ENCODE measurements at places on chromosomes 3 and 15.

- no peak for DNase-seq
Observed at GRCh38 chr15:91122296-91122695, 22.2 kb downstream of the SV2B start.

GRCh38 chr3:179430277-179430870, 20.9 kb downstream of the GNB4 start:
- DNase-seq, result no peak

DNA sequence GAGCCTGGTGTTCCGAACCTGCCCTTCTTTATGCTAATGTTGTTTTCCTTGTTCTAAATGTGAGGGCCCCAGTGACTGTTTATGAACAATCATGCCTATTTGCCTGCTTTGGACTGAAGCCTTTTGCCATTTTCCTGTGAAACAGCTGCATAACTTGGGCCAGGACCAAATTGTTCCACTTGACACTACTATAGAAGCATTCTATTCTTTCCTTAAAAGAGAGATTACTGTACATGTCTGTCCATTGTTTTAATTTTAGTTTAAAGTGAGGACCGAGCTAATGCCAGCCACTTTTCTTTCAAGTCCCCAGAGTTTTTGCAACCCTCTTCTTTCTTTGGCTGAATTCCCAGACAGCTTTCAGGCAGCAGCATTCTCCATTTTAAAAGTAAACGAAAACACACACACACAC, 980.3 kb downstream of the CADM2 start:
- DNase-seq, result no peak

DNA sequence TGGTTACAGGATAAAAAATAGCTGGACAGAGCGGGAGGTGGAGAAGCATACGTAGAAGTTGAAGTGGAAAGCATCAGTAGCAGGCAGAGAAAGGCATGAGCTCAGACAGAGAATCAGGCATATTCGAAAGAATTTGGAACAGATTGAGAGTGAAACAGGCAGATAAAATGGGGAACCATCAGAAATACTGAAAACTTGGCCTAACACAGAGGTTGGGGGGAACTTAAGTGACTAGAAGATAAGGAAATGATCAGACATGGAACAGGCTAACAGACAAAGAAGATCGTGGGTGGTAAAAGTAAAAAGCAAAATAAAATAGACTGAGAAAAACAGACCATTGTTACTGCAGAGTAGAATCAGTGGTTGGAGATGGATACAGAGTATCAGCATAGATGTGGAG, 32.9 kb downstream of the GTF2E1 start:
- DNase-seq, result no peak

DNA sequence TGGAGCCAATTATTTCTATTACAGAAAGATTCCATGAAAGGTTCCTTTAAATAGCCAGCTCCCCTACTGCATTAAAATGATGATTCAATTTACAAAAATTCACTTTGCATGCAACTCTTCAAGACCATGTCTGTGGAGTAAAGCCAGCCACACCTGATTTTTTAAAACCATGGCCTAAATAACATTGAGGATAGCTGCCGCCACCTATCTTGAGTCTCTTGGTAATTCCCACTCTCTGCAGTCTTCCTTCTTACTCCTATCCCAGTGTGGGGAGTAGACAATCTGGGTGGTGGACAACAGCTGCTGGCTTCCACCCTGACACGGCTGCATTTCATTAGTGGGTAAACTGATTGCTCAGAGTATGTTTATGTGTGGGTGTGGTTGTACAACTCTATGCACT, 10.7 kb downstream of the LRTM1 start:
- DNase-seq, result no peak

DNA sequence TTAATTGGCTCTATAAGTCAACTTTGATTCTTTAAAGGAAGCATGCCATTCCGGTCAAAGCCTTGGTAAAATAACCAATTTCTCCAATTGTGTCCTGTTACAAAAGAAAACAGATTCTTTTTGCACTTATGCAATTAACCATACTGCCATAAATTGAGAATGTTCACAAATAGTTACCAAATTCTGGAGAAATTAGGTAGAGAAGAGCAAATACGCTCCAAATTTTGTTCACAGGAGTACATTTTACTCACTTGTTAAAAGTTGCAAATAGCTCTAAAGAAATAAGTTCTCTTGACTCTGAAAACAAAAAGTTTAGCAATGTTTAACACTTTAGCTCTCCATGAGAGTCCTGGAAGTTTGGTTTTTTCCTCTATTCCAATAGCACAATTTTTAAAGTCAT, 11.1 kb downstream of the MAGEF1 start:
- no peak for DNase-seq

GRCh38 chr15:27058939-27059338, 88.0 kb downstream of the GABRG3 start:
- no peak for DNase-seq

- no peak for DNase-seq
Observed at GRCh38 chr15:43550527-43551363, 33.3 kb downstream of the MAP1A start.

DNA sequence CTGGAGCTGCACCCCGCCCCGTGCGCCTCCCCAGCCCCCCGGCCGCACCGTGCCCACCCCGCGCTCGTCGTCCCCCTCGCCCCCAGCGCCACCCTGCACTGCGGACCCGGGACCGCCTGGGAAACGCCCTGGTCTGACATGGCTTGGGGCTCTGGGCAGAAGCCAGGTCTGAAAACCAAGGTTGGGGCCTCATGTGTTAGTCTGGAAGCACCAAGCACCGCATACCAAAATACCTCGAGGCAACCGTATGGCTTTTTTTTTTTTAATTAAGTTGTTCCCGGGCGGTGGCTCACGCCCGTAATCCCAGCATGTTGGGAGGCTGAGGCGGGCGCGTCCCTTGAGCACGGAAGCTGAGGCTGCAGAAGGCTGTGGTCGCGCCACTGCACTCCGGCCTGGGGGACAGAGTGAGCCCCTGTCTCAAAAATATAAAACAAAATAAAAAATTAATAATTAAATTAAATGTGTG, 91.5 kb upstream of the CHD2 start:
- no peak for DNase-seq

GRCh38 chr15:25375557-25375956, 63.3 kb downstream of the UBE3A start:
- no peak for DNase-seq

DNA sequence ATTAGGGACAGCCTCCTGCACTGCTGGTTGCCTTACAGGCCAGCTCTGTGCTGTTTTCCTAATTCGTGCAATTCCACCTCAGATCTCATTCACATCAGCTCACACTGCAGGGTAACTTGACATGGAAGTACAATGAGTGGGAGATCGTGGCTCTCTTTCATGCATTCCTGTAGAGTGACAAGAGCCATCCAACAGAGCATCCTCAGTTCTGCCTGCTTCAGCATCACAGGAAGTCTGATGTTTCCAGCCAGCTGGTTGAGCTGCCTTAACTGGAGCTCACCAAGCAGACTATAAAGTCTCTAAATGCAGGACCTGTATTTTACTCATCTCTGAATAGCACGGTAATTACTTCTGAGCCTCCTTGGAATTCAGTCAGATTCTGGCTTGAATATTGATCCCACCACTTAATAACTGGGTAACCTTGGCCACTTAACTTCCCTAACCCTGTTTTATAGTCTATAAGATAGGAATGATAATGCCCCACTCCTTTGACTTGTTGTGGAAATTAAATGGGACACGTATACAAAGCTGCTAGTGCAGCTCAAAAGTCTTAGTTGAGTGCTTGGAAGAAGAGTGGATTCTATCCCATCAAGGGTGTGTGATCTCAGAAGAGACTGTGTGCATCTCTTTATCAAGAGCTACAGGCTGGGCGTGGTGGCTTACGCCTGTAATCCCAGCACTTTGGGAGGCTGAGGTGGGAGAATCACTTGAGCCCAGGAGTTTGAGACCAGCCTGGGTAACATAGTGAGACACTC, 1.4 kb upstream of the DIS3L start:
- no peak for DNase-seq

DNA sequence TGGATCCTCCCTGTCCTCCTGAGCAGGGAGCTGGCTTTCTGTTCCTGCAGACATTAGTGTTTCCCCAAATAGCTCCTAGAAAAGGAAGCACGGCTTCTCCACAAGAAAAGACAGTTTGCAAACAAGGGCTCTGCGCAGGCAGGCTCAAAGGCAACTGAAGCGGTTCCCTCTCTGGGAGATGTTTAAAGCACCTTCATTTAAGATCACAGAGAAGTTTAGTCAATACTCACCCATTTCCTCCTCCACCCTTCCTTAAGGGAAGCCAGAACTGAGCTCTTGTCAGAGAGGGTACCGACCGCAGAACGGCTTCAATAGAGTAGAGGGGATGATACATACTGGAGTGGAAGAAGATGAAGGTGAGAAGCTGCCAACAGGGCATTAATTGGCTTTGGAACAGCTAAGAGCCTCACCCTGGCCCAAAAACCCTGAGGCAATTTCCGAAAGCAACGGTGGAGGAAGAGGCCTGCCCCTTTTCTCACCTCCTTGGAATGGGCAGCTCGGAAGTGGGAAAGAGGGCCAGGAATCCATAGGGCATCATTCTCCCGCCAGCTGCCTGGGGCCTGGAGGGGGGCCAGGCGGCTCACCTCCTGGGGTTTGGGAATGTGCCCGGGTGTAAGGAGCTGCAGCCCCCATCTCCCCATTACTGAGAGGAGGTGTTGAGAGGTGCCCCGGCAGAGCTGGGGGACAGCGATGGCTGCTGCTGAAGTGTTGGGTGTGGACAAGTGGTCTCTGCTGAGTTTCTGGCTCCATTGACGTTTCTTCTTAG, 4.8 kb upstream of the EPHB3 start:
- peak; percentile 67 for DNase-seq

DNA sequence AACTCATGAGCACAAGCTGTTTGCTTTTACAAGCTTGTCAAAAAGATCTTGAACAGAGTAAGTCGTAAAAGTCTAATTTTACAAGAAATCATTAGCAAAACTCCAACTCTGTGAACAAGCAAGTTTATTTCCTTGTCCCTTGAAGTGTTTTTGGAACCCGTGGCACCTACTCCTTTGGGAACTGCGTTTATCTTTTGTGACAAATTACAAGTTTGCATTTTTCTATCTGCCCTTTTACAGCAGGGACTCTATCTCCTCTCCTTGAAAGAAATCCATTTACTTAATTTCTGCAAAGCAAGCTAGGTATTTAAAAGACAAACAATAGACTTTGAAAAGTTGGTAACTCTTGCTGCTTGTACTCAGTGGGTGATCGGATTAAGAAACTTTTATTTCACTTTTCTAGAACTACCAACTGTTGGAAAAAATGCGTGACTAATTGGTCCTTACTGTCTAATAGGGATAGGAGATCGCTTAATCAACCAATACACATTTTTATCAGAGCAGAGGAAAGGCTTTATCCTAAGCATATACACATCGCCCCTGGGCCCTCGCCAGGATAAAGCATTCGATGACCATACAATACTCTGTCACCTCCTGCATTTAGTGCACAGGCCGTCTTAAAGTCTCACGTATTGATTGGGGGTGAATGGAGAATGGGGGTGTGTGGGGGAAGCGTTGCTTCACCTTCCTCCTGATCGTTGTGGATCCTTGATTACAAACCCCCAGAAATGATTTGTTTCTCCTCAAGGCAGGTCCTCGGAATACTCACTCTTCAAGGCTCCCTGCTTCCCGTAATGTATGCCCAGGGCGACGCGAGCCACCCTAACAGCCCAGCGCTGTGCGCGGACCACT, 1.7 kb downstream of the PRTG start:
- no peak for DNase-seq

DNA sequence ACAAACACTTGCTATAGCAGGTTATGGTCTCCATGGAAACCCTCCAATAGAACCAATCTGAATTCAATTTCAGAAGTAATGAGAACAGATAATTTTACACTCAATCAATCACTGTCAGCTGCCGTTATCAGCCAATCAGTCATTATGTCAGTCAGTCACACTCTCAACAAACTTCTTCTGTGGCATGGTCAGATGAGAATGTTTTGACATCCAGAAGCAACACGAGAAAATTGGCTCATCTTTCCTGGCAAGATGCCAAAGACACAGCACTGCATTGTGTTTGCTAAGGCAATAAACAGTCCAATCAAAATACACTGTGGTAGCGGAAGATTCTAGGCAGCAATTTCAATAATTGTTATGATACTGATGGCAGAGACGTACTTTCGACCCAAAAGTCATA, 190.7 kb downstream of the RORA start:
- DNase-seq, result no peak

DNA sequence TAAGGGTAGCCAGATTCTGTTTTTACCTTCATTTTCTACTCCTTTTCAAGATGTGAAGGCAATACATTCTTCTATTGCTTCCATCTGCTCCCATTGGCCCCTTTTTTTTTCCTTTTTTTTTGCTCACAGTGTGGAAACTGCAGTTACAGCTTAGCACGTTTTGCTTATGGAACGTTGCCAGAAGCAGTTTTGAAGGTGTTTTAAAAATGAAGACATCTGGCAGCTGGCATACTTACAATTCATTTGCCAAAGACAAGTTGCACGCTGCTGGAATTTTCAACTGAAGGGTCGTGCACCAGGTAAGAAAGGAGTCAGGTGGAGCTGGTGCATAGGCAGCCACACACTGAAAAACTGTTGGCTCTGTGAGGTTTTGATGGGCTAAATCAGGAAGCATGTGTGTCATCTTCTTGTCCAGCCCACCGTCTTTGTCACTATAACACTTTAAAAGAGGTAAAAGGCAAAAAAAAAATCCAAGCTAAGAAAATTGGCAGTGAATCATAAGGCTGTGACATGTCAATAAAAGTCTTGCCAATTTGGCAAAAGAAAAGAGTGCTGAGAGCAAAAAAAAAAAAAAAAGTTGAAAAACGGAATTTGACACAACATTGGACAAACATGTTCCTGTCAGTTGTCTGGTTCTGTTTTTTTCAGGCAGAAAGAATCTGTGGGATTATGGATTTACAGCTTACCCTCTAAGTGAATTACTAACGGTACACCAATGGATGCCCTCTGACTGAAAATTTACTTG, 225.4 kb upstream of the SOX2 start:
- DNase-seq, result no peak

GRCh38 chr3:172702256-172702655, 8.6 kb downstream of the NCEH1 start:
- DNase-seq, result no peak

DNA sequence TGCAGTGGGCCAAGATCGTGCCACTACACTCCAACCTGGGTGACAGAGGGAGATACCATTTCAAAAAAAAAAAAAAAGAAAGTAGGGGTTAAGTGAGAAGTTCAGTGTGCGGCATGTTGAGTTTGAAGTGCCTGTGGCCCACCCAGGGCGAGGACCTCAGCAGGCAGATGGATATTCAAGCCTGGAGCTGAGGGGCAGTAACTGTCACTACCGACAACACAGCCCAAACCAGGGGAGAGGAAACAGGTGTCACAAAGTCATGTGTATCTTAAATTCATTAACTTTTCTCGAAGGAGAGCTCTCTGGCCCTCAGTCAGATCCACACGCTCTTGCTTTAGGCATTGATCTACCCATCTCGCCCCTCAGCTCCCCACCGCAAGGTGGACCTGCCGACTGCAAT, 45.3 kb downstream of the FEM1B start:
- no peak for DNase-seq

Measured in CD4-positive, alpha-beta T cell treated with Interleukin-6 for 4 hours (primary cell).